SK-N-SH treated with all-trans-retinoic acid at 6 μM for 48 hours (cell line): ENCODE measurements at places on chromosomes 16 and 17.

- no peak for ATAC-seq
These were observed 64.0 kb downstream of the NKD1 start for GRCh38 chr16:50611995-50612848.

GRCh38 chr16:11913425-11914079 is 2.2 kb downstream of the GSPT1 start:
- no peak for ATAC-seq

GRCh38 chr17:58615768-58616659 is 75.8 kb downstream of the TEX14 start:
- ATAC-seq = no peak

DNA sequence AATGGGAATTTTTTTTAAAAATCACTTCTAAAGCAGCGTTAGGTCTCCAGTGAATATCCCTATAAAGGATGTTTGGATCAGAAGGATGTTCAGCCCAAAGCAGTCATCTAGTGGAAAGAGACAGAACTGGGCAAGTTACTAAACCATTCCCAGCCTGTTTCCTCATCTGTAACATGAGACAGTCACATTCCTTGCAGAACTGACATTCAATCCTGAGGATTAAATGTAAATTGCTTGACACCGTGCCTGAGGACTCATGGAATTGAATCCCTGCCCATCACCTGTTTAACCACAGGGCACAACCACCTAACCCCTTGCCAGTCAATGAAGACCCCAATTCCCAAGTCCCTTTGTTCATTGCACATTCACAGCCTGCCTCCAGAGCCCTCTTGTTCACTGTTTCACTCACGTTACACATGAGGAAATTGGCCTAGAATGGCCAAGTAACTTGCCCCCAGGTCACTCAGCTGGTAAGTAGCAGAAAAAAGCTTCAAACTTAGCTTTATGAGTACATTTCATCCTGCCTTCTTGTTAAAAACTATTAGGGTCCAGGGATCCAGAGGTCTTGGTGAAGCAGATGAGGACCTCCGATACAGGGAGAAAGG is 1.4 kb downstream of the CMTM2 start:
- peak; percentile 99 for ATAC-seq

- ATAC-seq = no peak
These were observed 14.5 kb downstream of the TSPOAP1 start for GRCh38 chr17:58313815-58314705.

DNA sequence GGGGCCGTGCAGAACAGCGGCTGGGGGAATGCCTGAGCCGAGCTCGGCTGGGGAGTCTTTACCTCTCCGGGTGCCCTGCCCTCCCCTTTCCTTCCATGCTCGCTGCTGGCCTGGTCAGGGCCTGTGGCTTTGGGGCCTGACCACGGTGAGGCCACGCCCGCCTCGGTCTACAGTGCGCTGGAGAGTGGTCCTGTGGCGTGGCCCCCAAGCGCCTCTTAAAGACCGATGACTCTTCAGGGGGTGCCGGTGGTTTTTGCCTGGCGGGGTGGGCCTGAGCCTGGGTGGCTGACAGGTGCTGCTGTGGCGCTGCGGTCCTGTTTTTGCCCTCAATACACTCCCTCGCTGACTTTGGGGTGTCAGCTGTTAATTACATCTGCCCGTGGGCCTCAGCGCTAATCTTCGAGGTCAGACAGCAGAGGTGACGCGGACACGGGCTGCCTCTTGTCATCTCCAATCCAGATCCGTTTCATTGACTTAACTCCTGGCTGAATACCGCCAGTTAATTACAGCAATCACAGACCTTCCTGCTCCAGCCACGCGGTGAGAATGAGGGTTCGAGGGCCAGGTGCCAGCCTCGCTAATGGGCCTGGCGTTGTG is 29.7 kb downstream of the GSE1 start:
- no peak for ATAC-seq

GRCh38 chr16:57804111-57804837 is 2.0 kb upstream of the KIFC3 start:
- ATAC-seq = no peak

GRCh38 chr17:27569884-27570577 is 61.0 kb upstream of the LGALS9 start:
- no peak for ATAC-seq

DNA sequence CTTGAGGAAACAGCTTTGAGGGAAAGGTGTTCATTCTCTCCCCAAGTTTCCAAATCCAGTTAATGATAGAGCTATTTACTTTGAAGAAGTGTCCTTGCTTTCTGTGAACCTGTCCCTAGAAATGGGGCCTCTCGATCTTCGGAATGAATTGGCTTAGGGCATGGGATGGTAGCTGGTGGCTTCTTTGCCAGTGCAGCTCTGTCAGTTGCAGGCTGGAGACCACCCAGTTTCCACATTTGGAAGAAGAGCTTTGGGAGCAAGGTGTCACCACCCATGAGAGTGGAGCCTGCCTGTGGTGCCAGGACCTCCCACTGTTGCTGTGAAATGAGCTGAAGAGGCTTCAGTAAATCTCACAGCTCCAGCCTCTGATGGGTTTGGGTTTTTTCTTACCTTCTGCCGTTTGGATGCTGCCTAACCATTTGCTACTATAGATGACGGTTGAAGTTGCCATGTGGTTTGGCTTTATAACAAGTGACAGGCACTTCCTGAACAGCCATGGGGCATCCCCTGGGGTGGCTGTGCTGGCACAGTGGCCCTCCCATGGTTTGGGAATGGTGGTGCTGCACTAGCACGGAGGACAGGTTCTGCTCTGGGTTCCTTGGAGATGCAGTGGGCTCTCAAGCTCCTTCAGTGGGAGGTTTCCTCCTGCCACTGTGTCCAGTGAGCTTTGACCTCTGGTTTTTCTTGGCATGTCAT is 19.5 kb upstream of the SLC5A10 start:
- ATAC-seq = no peak

GRCh38 chr16:88846088-88846487 is 10.7 kb downstream of the GALNS start:
- no peak for ATAC-seq

GRCh38 chr16:31436221-31437045 is 6.2 kb downstream of the ZNF843 start:
- no peak for ATAC-seq

DNA sequence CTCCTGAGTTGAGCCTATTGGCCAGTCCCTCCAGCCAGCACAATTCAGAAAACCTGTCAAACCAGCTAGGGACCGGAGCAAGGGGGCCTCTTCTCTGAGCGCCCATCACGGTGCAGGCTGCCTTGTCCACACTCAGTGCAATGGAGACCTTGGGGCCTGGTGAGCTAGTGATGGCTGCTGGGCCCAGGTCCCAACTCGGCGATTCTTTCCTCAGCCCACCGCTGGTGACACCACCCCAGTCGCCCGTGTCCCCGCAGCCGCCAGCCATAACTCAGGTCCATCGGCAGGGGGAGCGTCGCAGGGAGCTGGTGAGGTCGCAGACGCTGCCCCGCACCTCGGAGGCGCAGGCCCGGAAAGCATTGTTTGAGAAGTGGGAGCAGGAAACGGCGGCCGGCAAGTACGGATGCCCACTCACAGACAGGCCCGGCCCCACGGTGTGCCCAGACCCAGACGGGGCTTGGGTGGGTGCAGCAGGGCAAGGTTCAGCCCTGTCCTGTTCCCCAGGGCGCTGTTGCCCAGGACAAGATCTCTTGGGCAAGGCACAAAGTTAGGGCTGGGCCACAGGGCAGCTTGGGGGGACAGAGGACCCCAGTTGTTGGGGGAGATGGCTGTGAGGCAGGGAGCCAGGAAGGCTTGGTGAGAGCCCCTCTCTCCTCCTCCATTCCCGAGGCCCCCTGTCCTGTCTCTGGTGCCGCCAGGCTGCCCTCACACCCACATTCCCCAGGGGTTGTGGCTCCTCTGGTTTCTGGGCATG is 10.8 kb downstream of the SMTNL2 start:
- peak; percentile 16; the same call in 1 of the 3 replicates for ATAC-seq

GRCh38 chr17:72597354-72598087 is 476.7 kb downstream of the SOX9 start:
- ATAC-seq = no peak

- ATAC-seq = peak; percentile 71
These were observed 110.4 kb upstream of the HAS3 start for GRCh38 chr16:68995011-68995504.

DNA sequence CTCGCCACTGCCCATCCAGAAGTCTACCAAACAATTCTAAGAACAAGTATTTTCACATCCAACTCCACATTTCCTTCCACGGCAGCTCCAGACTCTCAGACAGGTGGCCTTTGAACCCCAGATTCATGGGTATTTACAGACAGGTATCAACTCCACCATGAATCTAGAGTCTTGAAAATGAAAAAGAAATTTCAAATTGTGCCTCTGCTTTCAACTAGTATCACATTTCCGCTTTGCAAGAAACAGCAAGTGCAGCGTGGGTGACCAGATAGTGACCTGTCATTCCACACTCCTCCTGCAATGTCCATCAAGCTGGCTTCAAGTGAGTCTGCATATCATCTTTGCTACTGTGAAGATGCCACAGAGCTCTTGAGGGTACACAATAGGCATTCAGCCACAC is 232.4 kb upstream of the RPL38 start:
- ATAC-seq = no peak

GRCh38 chr16:68993456-68993855 is 112.0 kb upstream of the HAS3 start:
- no peak for ATAC-seq

GRCh38 chr17:20253323-20253722 is 214.0 kb downstream of the LGALS9B start:
- ATAC-seq = no peak

GRCh38 chr16:6642271-6642670 is 690.4 kb upstream of the RBFOX1 start:
- ATAC-seq = no peak

DNA sequence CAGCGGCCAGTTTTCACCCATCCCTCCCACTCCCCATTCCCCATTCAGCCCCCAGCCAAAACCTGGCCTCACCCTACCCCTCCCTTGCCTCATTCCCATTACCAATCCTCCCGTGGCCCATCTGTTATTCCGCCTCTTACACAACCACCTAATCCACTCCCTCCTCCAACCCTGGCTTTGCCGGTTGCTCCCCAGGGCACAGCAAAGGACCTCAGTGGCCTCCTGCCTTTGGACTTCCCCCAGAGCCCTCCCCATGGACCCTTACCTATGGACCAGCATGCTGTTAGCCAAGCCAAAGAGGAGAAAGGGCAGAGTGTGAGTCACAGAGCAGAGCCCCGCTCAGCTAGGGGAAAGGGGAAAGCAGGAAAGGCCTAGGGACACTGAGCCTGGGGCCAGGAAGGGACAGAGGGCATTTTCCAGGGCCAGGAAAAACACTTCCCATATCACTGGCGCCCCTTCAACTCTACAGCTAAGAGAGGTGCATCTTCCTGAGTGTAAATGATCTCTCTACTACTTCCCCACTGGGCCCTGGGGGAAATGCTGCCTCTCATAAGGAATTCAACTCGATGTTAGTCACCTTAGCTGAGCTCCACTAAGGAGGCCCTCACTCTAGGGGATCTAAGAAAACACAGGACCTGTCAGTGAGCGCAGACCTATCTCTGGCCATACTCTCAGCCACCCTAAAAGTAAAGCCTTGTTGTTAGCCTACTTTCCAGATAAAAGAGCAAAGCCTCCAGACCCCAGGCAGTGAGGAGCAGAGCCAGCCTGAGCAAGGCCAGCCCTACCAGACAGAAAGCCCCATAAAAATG is 10.6 kb downstream of the PEMT start:
- ATAC-seq = peak; percentile 47; the same call in 2 of the 3 replicates

DNA sequence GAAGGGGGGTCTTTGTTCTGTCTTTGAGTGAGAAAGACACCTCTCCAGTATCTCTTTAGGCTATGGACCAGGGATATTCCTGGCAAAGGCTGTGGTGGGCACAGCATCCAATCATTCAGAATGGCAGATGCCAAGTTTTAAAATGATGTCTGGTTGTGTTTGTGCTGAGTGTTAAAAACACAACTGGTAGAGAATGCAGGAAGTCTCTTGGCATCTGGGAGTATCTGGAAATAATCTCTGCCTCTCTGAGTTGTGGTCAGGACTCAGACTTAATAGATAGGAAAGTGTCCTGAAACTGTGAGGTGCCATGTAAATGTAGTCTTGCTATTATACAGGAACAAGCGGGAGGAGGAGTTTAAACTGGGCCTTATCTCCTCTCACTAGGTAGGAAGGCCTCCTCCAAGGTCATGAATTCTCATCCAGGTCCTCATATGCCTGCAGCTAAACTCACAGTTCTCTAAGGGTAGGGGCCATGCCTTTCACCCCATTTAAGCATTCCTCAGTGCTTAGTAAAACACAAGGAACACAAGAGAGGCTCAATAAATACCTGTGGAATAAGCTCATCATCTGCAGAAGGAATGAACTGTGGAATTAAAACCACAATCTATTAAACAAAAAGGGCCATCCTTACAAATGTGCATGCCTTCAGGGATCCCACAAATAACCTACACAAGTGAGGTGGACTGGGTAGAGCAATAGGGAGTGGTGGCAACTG is 317.6 kb downstream of the CBLN1 start:
- peak; percentile 86 for ATAC-seq

GRCh38 chr16:87531418-87531817 is 38.6 kb upstream of the ZCCHC14 start:
- no peak for ATAC-seq

- ATAC-seq = no peak
These were observed 5.7 kb upstream of the SLC38A8 start for GRCh38 chr16:84048270-84048669.

DNA sequence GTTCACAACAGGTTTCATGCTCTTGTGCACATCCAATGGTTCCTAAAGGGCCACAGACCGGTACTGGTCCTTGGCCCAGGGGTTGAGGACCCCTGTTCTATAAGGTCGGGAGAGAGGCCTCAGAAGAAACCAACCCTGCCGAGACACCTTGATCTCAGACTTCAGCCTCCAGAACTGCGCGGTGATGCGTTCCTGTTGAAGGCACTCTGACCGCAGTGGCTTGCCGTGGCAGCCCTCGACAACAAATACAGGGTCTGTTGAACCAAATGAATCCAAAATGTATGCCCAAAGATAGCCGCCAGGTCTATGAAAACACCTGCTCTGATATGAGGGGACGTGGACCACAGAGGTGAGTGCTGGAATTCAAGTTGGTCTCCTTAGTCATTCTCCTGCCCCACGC is 389.8 kb downstream of the SEC14L1 start:
- no peak for ATAC-seq

GRCh38 chr17:30308406-30308805 is 16.7 kb upstream of the BLMH start:
- no peak for ATAC-seq

GRCh38 chr17:72053036-72053435 is 67.8 kb upstream of the SOX9 start:
- no peak for ATAC-seq

DNA sequence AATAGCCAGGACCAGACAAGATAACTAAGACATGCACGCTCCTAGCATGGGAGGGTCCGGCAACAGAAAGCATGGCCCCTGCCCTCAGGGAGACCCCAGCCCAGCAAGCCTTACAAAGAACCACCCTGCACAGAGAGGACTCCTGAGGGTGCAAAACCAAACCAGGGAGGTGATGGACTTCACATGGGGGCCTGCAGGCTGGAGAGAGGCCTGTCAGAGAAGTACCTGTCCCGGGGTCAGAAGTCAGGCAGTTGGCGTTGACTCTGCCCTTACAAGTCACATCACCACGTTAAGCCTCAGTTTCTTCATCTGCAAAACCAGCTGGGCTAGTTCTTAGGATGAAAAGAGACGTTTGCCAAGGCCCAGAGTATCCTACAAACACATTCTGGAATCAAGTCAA is 4.7 kb downstream of the OTOP2 start:
- no peak for ATAC-seq
